BJ (cell line): ENCODE measurements at places on chromosomes 4 and X.

DNA sequence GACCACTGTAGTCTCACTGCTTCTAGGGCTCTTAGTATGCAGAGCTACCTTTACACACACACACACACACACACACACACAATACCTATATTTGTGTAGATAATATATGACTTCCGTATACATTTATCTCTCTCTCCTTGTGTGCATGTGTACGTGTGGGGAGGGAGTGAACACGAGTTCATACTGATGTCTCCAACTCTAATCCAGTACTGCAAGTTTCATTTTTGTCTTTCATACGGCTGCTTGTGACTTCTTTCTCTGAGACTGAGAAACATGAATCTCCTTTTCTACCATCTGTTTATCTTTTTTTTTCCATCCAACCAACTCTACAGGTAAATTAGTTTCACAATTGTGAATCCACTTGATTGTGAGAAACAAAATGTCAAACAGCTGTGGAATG, 1229.5 kb upstream of the AGA start:
- no peak for DNase-seq

GRCh38 chrX:46831765-46832327, 5.0 kb upstream of the RP2 start:
- DNase-seq: no peak

GRCh38 chr4:172660251-172660650, 508.4 kb upstream of the GALNT7 start:
- DNase-seq: no peak

- no peak for DNase-seq
Observed at GRCh38 chr4:76998251-76998901, 48.8 kb downstream of the SEPTIN11 start.

DNA sequence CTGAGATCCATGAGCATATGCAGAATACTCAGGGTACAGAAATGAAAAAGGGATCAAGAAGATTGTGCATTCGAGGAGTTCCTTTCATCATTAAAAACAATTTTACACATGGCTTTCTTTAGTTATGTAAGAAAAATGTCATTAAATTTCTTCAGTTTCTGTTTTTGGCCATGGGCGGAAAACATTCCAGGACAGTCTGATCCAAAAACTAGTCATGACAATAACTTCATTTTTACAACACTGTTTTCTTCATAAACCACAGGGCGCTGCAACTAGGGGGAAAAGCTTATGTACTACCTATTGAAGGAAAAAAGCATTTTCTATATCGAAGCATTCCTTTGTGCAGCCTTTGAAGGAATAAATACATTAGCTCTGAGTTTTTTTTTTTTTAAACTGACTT, 28.2 kb downstream of the IL13RA1 start:
- DNase-seq: no peak

- DNase-seq: no peak
Observed at GRCh38 chr4:65971686-65972085, 301.4 kb upstream of the EPHA5 start.
